ENCODE measurements at places on chromosomes 2 and 18.

DNA sequence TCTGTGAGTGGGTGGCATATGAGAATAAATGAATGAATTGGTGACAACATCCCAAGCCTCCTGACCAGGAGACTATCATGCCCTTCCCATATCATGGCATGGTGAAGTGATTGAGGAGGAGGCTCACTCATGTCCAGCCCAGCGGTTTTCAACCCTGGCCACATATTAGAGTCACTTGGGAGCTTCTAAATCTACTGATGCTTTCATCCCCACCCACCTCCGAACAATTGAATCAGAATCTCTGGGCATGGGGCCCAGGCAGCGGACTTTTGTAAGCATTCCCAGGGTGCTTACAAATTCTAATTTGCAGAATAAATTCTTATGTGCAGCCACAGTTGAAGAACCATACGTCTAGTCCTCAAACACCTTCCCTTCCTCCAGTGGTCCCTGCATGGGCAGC lies 81.7 kb upstream of the SEC11C start:
- DNase-seq, result no peak

DNA sequence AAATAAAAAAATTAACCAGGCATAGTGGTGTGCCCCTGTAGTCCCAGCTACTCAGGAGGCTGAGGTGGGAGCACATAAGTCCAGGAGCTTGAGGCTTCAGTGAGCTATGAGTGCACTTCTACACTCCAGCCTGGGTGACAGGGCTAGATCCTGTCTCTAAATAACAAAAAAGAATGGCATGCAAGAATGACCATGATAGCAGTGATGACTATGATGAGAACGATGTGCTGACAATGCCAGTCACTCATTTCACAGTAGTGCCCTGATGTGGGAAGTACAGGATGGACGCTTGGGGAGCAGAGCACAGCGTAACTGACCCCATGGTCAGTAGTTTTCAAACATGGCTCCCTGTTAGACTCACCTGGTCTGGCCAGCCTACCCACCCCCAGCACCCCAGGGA lies 139.1 kb downstream of the VAPA start:
- DNase-seq, result no peak

- DNase-seq, result no peak
These were observed 615.9 kb upstream of the GCFC2 start for GRCh38 chr2:76326636-76327035.

GRCh38 chr2:17540093-17540812 lies at the start of gene VSNL1:
Gene VSNL1 (plus strand): TSS chr2:17540696. CDS start chr2:17592075, 51,379 bp downstream.
- no peak for DNase-seq

- no peak for DNase-seq
These were observed 21.3 kb downstream of the COMMD1 start for GRCh38 chr2:61926531-61927477.

- no peak for DNase-seq
These were observed 32.1 kb downstream of the FARSB start for GRCh38 chr2:222623756-222624309.

GRCh38 chr2:16125614-16126516 lies 185.5 kb downstream of the MYCN start:
- no peak for DNase-seq

GRCh38 chr2:225056330-225057073 lies 14.2 kb upstream of the DOCK10 start:
- DNase-seq, result no peak

DNA sequence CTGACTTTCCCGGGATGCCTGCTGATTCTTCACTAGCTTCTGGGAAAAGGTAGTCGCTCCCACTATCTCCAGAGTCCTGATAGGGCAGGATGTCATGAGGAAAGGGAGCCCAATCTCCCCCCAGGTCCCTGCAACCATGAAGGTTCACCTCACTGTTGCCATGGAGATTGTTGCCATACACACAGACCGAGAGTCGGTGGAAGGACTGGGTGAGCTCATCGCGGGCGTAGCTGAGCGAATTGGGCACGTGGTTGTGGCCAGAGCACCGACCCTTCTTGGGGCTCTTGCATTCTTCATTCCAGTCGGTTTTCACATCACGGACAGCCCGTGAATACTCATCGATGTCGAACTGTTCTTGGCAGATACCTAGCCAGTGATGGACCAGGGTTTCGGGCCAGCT lies 97.4 kb downstream of the MEP1B start:
- no peak for DNase-seq

- DNase-seq, result no peak
These were observed 86.9 kb downstream of the ZCCHC2 start for GRCh38 chr18:62609764-62610163.

GRCh38 chr2:239942090-239942489 lies 83.1 kb downstream of the NDUFA10 start:
- DNase-seq, result no peak

GRCh38 chr2:201357221-201357620 lies at the start of gene FLACC1:
Gene FLACC1 (minus strand): TSS chr2:201357345. CDS start chr2:201351404, 5,941 bp downstream.
- no peak for DNase-seq

DNA sequence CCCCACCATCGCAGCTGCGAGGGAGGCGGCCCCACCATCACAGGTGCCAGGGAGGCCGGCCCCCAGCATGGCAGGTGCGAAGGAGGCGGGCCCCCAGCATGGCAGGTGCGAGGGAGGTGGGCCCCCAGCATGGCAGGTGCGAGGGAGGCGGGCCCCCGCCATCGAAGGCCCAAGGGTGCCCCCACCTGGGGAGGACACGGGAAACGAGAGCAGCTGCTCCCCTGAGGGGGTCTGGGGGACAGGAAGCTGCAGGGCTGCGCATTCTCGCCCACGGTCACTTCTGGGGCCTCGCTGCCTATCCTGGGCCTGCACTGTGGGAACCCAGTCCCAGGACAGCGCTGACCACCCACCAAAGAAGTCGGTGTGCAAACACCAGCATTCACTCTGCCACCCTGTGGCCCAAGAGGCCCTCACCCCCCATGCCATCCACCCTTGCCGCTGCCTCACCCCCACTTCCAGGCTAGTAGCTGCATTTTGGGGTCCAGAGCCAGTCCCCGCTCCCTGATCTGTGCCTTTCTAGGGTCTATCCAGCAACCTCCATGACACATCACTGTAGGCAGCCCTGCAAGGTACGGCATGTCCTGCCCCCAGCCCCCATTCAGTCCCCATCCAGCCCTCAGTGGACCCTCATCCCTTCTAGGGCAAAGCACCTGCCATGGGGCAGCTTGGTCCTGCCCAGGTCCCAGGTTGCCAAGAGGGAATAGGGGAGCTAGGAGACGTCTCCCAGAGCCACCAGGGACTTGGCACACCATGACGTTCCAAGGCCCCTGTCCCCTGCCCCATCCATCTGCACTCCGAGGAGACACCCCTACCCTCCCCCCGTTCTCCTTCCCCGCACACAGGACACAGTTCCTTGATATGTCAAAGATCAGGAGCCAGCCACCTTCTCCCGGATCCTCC lies 24.0 kb upstream of the GPC1 start:
- DNase-seq, result no peak

DNA sequence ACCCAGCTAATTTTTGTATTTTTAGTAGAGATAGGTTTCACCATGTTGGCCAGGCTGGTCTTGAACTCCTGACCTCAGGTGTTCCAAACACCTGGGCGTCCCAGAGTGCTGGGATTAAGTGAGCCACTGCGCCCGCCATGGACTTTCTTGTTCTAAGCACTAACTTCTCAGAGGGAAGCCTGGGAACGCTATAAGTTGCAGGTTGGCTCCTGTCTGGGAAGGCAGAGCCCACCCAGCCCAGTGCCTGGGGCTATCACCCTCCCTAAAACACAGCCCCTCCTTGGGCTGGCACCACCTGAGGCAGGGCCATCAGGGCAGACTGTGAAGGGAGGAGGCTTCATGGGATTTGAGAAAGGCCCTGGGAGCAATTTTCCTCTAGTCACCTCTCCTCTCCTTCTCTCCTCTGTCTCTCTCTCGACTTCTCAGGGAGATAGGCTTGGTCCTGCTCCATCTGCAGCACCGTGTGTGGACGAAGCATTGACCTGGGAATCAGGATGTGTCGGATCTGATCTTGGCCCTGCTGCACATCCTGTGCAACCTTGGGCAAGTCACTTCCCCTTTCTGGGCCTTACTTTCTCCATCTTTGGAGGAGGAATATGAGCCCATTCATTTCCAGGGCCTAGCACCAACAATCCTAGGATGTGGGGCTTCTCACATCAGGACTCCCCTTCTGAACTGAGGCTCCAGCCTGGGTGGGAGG lies 10.9 kb downstream of the PSD4 start:
- DNase-seq, result no peak

- no peak for DNase-seq
These were observed 17.1 kb downstream of the FAM178B start for GRCh38 chr2:96969321-96969720.

Measured in Panc1 (cell line).